CD4-positive, alpha-beta T cell (primary cell): ENCODE measurements at places on chromosomes 2 and 18.

DNA sequence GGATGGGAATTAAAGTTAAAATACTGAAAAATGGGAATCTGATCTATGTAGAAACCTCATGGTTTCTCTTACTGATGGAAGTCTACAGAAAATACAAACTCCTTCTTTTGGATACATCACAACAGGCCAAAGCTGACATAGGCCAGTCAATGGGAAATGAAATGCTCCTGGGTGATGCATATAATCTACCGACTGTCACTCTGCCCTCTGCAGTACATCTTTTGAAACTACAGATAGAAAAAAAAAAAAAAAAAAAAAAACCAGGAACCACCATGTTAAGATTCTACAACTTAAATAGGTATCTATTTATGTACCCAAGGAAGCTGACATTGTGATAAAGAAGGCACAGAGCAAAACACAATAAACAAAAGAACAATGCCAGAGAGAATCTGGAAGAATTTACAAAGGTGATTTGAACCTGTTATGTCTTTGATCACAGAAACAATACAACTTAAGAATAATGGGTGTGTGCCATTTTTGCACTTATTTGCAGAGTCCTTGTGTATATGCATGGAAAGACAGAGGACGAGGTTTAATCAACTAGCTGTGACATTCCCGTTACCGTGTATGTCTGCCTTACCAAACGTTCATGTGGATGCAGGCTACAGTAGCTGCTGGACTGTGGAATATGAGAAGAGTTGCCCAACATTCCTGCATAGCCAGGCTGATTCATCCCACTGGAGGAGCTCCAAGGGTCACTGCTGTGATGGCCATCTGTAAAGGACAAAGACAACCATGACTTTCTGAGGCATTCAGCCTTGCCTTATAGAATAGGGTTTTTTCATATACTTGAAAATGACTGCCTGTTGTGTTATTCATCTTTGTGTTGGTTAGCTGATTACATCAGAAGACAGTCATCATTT is 312.7 kb downstream of the TCF4 start:
- DNase-seq, result no peak

DNA sequence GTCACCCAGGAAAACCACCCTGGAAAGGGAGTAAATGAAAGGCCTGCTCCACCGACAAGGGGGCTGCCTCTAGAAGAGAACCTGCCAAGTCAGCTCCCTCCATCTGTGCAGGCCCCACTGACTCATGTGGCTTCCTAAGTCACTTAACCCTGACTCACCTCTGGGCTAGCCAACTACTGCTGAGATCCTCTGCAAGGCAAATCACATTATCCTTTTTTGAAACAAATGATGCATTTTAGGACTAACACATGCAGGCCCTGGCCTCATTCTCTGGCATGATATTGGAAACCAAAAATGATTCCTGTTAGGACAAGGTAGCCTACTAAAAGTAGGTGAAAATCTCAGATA is 474.6 kb downstream of the EPHA4 start:
- no peak for DNase-seq

GRCh38 chr2:205047273-205047839 is 502.1 kb downstream of the PARD3B start:
- DNase-seq, result no peak

DNA sequence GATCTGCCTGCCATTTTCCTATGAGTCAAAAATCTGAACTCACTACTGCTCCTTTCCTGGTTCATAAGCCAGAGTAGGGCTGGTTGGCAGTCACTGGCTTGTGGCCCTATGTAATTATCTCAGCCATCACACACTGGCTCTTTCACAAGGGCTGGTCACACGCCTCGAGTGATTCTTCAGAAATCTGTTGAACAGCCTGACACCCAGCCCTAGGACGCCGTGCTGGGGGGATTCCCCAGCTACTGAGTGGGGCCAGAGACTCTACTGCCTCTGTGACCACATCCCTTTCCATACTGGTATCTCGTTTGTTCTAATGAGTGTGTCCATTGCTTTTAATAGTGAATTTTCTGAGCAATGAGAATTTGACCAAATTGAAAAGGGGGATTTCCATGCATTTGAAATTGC is 45.8 kb upstream of the RBM44 start:
- DNase-seq, result no peak

- peak; percentile 87 for DNase-seq
Measured at GRCh38 chr2:42102024-42102590, 54.3 kb downstream of the PKDCC start.

DNA sequence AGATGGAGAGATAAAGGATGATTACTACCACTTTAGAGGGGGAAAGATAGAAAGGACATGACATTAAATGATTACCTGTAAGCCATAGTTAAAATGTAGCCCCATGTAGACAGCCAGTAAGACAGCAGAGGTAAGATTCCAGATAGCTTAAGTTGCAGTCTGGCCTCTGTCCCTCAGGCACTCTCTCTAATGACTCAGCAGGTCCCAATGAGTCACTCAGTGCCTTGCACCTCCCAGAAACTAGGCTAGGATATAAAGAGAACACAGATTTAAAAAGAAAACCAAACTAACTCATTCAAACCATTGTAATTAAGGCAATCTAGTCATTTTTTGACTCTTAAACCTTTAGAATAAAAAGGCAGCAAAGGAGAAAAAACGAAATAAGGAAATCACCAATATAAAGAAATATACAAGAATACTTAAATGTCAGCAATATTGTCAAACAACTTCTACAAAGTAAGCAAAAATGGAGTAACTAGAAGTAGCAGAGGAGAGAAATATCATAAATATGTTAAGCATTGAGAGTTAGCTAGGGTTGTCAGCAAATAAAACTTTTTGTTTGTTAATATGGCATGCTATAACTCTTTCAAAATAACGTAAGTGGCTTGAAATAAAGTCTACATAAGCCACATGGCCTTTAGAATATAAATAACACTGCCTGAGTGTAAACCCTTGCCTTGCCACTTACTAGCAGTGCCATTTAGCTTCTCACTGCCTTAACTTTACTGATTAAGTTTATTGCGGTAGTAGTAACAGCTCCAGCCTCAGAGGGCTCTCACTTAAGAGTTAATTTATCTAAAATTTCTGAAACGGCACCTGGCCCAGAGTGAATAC is 48.5 kb downstream of the SOCS6 start:
- no peak for DNase-seq

GRCh38 chr2:191158747-191159146 is 8.0 kb upstream of the STAT4 start:
- no peak for DNase-seq

DNA sequence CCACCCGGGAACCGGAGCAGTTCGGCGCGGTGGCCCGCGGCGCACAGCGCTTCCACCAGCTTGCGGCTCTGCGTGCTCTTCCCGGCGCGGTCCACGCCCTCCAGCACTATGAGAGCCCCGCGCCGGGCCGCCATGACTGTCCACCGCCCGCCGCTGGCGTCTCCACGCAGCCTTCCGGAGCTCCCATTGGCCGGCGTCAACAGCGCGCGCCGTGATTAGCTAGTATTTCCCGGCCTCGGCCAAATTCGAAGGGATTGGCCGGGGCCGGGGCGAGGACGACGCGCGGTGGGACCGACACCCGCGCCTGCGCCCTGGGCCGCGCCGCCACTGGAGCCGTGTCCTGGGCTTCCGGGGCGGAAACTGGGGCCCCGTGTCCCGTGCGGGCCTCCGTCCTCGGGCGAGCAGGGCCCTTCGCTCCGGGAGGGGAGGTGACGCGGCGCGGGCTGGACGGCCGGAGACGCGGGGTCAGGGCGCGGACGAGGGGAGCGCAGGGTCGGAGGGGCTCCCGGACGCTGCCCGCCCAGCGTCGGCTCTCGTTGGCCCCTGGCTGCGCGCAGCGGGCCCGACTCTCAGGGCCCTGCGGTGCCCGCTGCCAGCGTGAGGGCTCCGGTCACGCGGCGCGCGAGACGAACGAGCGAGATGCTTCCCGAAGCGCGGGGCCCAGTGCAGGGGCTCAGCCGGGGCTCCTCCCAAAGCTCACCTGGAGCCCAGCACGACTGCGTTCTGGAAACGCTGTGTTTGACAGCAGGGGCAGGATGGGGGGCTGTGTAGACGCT is at the start of gene DTYMK:
Gene DTYMK, minus strand, starts transcription at position 166 of the 776 bp plus-strand sequence. Its CDS starts 32 bp downstream, at position 134.
- DNase-seq, result peak; percentile 95

DNA sequence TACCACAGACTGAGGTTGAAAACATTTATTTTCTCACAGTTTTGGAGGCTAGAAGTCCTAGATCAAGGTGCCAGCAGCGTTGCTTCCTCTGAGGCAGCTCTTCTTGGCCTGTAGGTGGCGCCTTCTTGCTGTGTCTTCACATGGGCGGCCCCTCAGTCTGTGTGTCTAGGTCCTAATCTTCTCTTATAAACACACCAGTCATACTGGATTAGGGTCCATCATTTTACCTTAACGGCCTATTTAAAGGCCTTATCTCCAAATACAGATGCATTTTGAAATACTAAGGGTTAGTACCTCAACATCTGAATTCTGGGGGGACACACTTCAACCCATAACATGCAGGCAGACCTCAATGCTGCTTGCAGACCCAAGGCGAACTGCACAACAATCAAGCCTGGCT is 4.4 kb upstream of the RMC1 start:
- DNase-seq, result peak; percentile 87

DNA sequence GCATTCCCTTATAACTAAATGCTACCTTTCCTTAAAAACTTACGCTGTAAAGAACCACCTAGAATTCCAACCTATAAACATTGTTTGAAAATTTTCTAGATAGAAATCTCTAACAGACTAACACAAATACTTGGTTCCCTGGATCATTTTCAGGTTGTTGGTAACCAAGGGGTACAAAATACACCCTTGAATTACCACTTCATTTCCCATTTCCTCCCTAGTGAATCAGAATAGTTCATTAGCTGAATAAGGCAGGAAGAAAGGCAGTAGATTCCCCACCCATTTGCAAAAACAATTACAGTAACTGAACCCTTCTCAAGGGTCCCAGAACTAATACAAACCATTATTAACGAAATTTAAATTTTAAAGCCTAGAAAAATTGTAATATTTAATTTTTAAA is 5.5 kb downstream of the MEX3C start:
- DNase-seq, result no peak

DNA sequence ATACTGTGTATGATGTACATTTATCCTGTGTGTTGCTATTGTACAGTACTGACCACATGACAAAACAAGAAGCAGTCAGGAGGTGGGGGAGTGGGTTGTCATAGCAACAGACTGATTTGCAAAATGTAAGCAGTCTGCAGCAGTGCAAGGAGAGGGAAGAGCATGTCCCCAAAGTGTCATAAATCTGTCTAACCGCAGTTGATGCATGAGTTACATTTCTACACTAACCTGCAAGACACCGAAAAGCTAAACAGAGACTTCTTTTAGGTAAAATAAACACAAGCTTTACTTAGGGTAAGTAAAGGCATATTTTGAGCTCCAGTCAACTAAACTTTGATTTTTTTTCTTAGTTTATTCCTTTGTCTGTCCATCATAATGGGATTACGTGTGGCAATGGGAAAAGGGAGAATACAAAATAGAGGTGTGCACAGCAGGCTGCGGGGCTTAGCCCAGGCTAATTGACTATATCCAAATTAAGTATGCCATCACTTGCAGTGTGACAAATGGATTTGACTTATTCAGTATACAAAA is 134.5 kb downstream of the MEIS1 start:
- no peak for DNase-seq

DNA sequence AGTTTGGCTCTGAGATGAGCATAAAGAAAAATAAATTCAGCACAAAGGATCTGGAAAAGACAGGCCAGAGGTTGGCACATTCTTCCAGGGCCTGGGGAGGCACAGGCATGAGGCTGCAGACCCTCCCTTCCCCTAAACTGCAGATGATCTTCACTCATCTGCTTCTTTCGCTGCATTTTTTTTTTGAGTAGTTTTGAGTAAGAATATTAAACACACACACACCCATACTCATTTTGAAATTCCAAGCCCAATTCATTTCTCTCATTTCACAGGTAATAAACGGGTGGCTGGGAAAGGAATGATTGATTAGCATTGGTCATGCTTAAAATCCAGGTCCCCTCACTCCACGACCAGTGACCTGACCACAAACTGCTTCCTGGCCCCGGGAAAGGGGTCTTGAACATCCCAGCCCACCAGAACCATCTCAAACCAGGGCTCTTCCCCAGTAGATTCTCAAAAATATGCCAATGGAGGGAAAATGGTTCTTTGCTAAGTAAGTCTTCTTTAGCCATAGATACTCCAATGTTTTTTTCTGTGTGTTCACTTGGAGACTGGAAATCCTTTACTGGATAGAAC is 219.6 kb downstream of the ANAPC1 start:
- no peak for DNase-seq

DNA sequence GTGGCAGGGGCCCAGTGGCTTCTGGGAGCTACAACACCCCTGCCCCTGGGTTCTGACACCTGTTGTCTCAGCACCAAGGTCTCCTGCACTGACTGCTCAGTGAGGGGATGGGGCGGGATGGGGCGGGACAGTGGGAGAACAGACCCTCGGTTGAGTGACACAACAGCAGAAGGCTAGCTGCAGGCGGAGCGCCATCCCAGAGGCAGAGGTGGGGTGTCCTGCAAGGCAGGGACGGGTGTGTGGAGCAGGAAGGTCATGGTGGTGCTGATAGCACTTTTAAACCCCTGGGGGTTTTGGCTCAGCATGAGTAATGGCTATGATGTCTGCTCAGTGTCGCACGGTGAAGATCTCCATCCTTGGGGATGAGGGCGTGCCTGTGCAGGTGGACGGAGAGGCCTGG is 105.1 kb downstream of the DGKD start:
- DNase-seq, result no peak

- DNase-seq, result no peak
Measured at GRCh38 chr2:41598161-41598894, 449.5 kb upstream of the PKDCC start.

GRCh38 chr2:2714408-2714807 is 383.3 kb upstream of the MYT1L start:
- no peak for DNase-seq

- DNase-seq, result no peak
Measured at GRCh38 chr2:111903930-111904439, 5.6 kb downstream of the MERTK start.

- no peak for DNase-seq
Measured at GRCh38 chr18:12883372-12883683, 709 bp downstream of the PTPN2 start.

- DNase-seq, result no peak
Measured at GRCh38 chr2:207643892-207644291, 18.7 kb upstream of the METTL21A start.

GRCh38 chr2:121638333-121638732 is 10.9 kb downstream of the CLASP1 start:
- DNase-seq, result no peak

DNA sequence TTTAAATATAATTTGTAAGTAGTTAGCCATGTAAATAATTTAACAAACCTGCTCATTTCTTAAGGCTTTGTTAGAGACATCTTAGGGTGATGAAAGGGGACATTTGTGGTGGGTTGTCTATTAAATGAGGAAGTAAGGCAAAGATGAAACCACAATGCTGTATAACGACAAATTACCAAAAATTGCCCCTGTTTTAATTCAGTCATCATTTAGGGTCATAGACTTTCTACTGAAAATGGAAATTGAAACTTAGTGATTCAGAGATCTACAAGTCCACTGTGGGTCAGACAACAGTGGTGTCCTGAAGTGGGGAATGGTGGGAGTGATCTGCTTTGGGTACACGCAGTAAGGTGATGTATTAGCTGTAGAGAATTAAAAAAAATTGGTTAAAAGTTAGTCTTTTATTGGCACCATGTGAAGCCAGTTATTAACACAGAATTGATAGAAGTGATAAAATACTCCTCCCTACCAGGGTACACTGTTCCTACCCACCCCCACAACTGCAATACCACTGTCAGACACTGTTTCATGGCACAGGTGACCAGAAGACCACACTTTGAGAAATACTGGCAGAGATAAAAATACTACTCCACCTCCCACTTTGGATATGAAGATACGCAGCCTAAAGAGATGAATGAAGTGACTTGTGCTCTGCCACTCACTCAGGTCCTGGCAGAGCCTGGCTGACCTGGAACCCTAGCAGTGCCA is 13.4 kb downstream of the CERS6 start:
- DNase-seq, result no peak

GRCh38 chr2:176652300-176653182 is 383.3 kb downstream of the MTX2 start:
- peak; percentile 55 for DNase-seq
